Retina (tissue), 1 donor: ENCODE measurements at places on chromosomes 1 and 21.

DNA sequence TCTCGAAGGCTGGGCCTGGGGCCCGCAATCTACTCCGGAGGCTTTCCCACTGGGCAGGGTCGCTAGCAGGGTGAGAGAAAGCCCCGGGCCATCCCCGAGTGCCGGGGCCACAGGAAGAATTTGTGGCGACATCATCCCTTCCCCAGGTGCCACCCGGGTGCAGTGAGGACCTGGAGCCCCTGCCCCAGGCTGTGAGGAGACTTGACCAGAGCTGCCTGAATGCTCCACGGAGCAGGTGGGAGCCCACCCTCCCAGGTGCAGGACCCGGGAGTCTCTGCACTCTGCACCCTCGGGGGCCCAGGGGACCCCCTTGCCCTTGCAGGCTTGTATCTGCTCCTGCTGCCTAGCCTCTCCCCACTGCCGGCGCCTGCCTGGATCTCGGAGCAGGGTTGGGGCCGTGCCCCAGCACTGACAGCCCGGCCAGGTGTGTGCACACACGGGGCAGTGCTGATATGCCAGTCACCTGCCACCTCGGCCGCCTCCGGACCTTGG is 67.5 kb upstream of the RGS7 start:
- no peak for DNase-seq

DNA sequence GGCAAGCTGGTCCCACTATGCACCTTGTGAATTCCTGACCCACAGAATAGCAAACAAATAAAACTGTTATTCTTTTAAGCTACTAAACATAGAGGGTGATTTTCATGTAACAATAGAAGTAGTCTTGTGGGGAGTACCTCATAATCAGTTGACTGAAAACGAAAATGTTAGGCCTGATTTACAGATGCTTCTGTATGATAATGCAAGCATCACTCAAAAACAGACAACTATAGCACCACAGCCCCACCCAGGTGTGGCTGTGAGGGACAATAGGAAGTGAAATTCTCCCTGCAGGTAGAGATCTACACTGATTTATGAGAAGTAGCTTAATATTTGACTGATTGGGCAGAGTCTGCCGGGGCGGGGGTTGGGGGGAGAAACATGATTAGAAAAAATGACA is 26.5 kb upstream of the KRTAP19-8 start:
- no peak for DNase-seq

DNA sequence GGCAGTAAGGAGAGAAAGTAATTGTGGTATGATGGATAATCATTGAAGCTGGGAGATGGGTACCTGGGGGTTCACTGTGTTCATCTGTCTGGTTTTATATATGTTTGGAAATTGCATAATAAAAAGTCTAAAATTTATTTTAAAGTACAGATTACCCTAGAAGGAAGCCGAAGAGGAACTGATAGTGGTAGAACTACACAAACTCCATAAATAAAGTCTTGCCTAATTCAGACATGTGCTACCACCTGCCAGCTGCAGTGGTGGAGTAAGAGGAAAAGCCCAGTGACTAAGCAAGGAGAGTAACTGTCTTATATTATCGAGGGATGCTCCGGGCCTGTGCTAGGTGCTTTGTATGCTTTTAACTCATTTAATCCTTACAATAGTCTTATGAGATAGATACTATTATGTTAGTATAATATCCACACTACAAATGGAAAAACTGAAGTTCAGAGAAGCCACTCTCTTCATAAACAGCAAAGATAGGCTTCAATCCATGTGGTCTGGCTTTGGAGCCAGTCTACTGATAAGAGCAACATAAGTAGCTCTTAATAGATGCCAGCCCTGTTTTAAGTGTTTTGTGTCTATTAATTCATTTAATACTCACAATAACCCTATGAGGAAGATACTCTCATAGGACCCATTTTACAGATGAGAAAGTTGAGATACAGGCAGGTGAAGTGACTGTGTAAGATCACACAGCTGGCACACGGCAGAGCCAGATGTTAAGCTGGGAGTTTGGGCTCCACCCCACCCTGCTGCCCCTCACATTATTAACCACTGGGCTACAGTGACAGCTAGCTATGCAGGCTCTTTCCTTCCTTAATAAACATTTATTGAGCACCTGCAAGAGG is 56.8 kb upstream of the HNRNPU start:
- no peak for DNase-seq

- DNase-seq = no peak
Measured at GRCh38 chr1:67838180-67838910, 5.1 kb upstream of the GNG12 start.

DNA sequence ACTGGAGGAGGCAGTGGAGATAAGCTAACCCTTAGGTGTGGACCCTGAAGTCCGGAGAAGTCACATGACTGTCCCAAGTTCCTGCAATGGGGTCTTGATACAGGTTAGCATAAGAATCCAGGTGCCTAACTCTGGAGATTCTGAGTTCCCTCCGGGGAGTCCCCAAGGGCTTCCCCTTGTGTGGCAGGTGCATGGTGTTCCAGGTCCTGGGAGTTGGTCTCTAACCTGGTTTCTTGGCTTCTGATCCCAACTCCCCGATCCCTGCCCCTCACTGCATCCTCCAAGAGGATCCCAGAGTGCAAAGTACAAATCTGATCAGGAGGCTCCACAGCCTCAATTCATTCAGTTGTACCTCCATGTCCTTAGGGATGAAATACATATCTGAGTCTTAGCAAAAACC is 9.3 kb upstream of the C8A start:
- no peak for DNase-seq

DNA sequence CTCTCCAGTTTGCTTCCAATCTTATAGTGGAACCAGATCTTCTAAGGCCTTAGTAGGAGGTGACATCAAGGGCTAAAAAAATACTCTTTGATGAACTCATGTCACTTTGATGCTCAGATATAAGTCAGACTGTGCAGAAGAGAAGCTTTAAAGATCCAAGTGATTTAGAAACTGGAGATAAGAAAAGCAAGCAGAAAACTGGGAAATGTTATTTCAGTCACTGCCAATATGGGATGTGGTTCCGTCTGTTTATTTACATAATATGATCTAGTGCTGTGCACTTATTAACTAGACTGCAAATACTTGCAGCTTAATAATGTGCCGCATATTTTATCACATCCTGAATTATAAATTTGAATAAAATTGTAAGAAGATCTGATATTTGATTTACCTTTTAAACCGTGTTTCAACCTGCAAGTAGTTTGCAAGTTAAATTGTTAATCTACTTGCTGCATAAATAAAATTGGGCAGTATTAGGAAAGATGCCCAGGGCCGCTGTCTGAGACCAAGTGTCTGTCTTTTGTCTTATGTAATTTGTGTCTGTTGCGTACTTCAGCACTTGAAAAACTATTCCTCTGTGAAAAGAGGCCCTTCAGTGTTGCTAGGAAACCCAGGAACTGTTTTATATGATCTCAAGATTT is 29.6 kb downstream of the CXADR start:
- no peak for DNase-seq

GRCh38 chr1:100799548-100799947 is 80.0 kb downstream of the VCAM1 start:
- no peak for DNase-seq

GRCh38 chr1:2288311-2288710 is 60.2 kb downstream of the SKI start:
- DNase-seq = no peak

GRCh38 chr21:36059823-36060158 is 535 bp downstream of the SETD4 start:
- no peak for DNase-seq
